ENCODE measurements at places on chromosomes 4 and X.

DNA sequence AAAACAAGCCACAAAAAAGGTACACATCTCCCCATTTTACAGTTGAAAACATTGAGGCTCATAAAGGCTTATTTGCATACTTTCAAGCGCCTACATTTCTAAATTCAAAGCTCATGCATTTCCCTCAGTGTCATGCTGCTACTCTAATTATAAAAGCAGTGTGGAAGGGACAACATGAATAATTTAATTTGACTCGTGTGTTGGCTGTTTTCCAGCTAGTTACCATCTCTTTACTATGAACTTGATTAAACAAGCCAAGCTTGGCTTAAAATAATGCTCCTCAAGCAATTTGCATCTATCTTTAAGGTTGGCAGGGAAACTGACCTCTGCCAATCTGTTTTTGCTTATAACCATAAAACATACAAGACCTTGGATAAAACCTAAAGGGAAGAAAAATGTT lies 252.5 kb upstream of the NEIL3 start:
- peak; percentile 46 for DNase-seq

- no peak for DNase-seq
Measured at GRCh38 chrX:54184474-54184873, 1.4 kb upstream of the FAM120C start.

DNA sequence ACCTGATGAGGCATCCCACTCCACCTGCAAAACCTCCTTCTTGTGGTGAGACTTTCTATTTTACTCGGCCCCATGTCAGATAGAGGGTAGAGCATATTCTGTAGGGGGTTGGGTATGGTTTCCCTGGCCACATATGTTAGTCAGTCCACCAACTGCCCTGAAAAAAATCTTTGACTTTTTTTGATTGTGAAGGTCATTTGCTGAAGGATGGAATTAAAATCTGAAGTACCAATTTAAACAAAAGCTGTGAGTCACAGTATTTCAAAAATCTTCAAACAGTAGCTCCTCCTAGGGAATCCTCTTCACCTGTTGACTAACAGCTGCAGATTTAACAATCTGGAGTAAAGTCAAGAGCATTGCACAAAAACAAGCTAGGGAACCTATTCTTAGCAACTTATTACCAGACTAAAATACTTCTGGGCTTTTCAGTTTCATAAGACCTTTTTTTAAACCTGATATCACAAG lies 8.0 kb upstream of the CCDC110 start:
- no peak for DNase-seq

DNA sequence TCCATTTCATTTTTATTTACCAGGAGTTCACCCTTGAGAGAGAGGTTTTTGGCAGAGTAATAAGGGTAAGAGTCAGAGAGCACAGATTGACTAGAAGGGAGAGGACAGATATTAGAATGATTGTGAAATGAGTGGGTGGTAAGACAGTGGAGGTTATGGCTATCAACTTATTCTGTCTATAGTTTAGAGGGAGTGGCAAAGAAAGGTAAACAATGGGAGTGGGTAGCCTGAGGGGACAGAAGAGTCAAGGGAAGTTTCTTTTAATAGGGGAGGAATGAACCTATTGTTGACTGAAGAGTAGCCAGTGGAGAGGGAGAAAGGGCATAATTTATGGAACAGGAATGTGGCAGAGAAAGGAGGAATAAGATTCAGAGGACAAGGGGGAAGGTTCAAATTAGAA lies 186.5 kb upstream of the NRK start:
- peak; percentile 1 for DNase-seq

DNA sequence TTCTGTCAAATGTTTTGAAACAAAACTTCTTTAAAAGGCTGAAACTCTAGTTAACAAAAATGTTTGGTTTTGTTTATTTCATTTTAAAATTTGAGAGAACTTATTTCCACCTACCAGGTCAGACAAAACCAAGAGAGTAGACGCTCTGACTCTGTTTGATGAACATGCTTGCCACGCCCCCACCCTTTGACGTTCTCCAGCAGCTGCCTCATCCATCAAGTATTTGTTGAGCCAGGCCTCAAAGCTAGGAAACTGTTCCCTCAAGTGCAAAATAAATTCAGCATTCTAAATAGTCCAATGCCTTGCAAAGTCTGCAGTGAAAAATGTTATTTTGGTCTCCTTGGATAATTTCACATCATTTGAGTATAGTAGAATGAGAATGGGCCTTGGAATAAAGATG lies 121.6 kb downstream of the GUCY2F start:
- no peak for DNase-seq

- DNase-seq: no peak
Measured at GRCh38 chr4:123891881-123892280, 495.3 kb downstream of the SPRY1 start.

GRCh38 chr4:84913176-84913575 lies 53.3 kb downstream of the WDFY3 start:
- no peak for DNase-seq

DNA sequence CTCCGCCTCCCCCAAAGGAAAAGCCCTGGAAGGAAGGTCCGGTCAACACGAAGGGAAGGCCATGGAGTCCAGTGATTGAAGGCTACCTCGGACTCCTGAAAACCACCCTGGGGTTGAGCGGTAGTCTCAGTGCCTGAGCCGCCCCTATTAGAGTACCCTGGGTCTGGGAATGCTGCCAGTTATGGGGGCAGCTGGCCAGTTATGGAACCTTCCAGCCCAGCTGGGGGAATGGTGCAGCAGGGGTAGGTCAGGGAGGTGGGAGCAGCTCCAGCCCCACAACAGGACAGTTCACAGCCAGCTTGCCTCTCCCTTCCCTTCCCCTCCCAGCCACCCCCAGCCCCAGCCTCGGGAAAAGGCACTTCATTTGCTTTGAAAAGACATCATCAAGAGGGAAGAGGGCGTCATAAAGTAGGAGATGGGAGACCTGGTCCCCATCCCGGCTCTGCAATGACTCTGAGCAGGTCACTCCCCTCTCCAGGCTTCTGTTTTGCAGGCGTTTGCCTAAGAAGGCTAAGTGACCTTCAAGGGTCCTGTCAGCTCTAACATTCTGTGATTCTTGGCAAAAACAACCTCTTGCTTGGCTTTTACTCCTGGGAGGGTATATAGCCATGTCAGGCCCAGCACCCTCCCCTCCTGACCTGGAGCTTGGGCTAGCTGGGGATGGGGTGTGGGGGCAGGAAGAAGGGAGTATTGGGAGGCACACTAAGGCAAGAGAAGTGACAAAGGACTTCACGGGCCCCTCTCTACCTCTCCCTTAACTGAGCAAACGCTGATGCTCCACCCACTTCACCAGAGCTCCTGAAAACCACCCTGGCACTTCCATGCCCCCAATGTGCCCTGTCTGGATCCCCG lies 8.0 kb downstream of the APLN start:
- no peak for DNase-seq

- no peak for DNase-seq
Measured at GRCh38 chr4:10878861-10879260, 194.3 kb upstream of the CLNK start.

GRCh38 chrX:111585337-111585736 lies 73.9 kb downstream of the SERTM2 start:
- DNase-seq: peak; percentile 94

DNA sequence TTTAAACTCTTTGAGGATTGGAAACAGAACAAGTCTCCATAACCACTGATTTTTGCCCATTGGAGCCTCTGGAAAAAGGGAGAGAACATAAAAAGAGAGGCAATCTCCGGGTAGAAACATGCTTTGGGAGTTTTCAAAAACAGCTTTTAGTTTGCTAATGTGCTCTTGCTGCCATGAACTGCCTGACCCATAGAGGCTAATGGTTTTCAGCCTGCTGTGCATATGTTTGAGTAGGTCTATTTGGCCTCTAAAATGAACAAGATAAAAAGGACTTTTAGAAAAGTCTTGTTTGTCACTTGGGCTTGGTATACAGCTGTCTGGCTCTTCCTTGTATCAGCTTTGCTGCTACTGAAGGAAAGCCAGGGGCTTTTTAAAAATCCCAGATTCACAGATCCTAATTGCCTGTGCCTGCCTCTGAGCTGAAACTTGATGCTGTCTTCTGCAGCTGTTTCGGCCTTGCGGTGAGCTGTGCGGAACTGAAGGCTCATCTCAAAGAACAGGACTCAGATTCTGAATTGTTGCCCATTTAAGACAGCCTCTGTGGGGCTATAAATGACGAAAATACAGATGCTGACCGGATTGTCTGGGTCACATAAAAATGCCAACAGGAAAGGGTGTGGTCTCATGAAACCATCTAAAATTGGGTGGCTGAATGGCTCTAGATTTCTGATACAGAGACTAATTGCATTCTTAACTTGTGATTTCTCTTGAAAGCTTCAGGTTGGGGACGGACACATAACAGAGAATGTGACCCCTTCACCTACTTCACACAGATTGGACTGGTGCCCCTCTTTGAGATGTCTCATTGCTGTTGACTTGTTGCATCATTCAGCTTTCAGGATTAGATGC lies 18.4 kb upstream of the ZNF41 start:
- DNase-seq: peak; percentile 36

- DNase-seq: no peak
Measured at GRCh38 chr4:168362025-168362401, 43.5 kb upstream of the DDX60 start.

- DNase-seq: no peak
Measured at GRCh38 chrX:67104982-67105757, 438.7 kb upstream of the AR start.

- DNase-seq: no peak
Measured at GRCh38 chrX:150155436-150156035, 207.6 kb upstream of the MAMLD1 start.

- peak; percentile 74 for DNase-seq
Measured at GRCh38 chrX:154918060-154918483, 31.9 kb downstream of the F8A1 start.

GRCh38 chrX:13023567-13023966 lies 20.9 kb downstream of the FAM9C start:
- no peak for DNase-seq

DNA sequence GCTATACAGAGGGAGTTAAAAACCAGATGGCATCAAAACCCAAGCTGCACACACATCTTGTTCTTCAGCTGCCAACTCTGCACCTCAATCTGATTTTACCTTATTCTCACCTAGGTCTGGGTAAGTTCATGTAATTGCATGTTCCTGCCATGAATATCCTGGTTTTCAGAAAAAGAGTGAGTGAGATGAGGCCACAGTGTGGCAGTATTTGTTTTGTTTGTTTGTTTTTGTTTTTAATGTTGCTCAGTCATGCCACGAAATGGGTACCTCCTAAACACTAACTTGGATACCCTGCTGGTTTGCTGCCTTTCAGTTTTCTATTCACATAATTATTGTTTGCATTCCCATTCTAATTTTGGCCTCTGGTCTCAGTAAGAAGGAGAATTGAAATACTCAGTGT lies 22.5 kb downstream of the TMEM164 start:
- peak; percentile 83 for DNase-seq

- DNase-seq: no peak
Measured at GRCh38 chr4:42638993-42639392, 17.9 kb downstream of the ATP8A1 start.

GRCh38 chrX:2620576-2620975 lies 70.5 kb upstream of the CD99 start:
- no peak for DNase-seq

GRCh38 chr4:77856152-77856551 lies 6.5 kb upstream of the MRPL1 start:
- DNase-seq: no peak

DNA sequence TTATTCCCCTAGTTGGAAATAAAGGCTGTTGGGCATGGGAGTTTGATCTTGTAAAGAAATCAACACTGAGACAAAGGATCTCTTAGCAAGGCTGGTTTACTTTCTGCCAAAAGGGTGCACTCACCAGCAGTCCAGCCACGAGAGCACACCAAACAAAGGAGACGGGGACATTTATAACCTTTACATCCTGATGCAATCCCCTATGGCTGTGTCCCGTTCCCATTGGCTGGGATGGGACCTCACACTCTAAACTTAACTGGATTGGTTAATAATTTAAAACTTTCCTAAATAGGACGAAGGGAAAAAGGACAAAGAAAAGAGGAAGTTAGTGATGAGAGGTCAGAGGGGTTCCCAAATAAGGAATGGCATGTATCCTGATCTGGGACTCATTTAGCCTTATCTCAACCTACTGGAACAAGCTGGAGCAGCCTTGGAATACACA lies 17.9 kb downstream of the METAP1 start:
- DNase-seq: no peak

DNA sequence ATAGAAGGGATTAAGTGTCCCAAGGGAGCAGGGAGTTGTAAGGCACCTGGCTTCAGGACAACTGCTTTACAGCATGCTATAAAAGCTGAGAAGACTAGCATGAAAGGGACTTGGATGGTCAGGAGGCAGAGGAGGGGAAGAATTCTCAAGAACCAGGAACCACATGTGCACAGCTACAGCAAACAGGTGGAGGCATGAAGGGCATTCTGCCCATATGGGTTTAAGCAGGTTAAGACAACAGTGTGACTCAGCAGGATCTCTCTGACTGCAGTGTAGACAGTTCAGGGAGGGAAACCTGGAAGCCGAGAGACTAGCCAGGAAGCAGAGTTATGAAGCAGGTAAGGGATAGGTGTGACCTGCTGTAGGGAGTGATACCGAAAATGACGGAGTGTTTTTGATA lies 117.0 kb downstream of the DHRSX start:
- no peak for DNase-seq

- no peak for DNase-seq
Measured at GRCh38 chrX:5870238-5870637, 358.4 kb downstream of the NLGN4X start.

- no peak for DNase-seq
Measured at GRCh38 chrX:15177316-15177715, 92.6 kb downstream of the ASB9 start.

- DNase-seq: peak; percentile 6
Measured at GRCh38 chr4:121998024-121998423, 46.2 kb upstream of the TRPC3 start.

GRCh38 chr4:132299841-132300240 lies 849.3 kb upstream of the PCDH10 start:
- peak; percentile 51 for DNase-seq

DNA sequence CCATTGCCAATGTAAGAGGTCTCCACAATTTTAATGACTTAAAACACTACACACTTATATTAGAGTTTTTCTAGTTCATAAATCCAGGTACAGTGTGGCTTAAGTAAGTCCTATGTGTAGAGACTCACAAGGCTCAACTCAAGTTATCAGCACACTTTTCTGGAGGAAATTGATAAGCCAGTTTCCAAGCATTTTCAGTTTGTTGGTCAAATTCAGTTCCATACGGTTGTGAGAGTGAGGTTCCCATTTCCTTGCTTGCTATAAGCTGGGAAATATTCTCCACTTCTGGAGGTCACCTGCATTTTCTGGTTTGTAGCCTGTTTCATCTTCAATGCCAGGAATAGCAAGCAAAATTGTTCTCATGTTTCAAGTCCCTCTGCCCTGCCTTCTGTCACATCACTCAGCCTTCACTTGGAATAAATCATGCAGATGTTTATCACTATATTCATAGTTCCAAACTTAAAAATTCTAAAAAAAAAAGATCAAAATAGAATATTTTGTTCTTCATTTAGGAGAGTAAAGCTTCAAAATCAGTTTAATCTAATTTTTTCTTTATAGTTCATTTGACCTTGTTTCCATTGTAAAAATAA lies 1137.5 kb upstream of the INTU start:
- DNase-seq: no peak

DNA sequence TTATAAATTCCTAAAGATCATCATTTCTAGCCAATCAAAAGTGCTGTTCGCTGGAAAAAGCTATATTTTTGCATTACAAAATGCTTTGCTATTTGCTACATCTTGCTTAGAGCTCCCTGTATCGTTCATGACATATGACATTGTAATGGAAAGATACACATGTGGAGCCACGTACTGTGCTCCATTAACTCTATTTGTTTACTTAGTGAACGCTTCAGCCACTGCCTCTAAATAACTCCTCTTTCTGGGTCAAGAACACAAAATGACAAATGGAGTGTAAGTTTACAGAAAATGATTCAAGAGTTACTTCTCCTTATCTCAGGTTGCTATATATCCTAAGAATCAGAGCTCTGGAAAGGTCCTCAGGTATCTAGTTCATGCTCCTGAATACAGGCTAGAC lies 329.1 kb upstream of the SMIM31 start:
- DNase-seq: peak; percentile 3

Measured in NCI-H69 (cell line).